ENCODE measurements at places on chromosomes 16 and 17. TPM values are rescaled to one million over a fixed set of nuclear protein-coding genes. Genes with fewer than 3 reads are reported as not detected.
A peak's percentile ranks its signal among the peaks of the same experiment; 100 is the strongest.

Gene ABCC11
- total RNA-seq = not detected

Gene ZNF385C
- 0.19 TPM for total RNA-seq

Gene TSPAN10
- total RNA-seq = 0.51 TPM

Gene SULT1A4
- 16.6 TPM for total RNA-seq

Gene TMEM11
- 18.5 TPM for total RNA-seq

DNA sequence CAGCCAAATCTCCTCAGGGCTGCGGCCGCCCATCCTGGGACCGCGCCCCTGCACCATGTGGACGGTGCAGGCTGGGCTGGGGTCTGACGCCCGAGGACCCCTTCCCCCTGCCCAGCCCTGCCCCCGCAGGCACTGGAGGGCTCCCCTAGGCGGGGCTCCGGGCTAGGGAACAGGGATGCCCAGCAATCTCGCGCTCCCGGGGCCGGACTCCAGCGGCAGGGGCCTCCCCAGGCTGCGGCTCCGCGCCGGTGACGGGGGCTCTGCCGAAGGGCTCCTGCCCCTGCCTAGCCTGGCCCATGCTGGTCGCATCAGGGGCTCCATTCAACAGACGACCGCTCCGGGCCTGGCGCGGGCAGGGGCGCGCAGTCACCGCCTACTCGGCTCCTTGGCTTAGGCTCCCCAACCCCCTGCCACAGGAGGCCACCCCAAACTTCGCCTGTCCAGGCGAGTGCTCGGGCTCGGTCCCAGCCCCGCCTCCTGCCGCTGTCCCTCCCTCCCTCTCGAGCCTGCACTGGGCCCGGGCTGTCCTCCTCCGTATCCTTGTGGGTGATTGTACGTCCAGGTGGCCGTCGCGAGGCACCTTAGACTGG, 27.4 kb upstream of the ADORA2B start:
- DNase-seq = peak; percentile 69

- DNase-seq = no peak
Measured at GRCh38 chr17:63758428-63758827, 15.0 kb downstream of the CCDC47 start.

DNA sequence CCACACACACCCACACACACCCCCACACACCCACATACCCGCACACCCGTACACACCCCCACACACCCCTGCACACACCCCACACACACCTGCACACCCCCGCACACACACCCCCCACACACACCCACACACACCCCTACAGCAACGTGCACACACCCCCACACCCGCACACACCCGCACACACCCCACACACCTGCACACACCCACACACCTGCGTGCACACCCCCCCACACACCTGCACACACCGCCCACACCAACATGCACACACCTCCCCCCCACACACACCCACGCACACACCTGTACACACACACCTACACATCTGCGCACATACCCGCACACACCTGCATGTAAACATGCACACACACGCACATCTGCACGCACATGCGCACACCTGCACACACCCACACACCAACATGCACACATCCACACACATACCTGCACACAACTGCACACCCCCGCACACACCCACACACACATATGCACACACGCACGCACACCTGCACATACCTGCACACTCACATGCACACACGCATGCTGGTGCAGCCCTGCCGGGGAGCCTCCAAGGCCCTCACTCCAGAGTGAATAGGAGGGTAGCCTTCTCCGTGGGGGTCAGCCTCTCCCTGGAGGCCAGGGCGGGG, 7.5 kb downstream of the ASPSCR1 start:
- no peak for DNase-seq

DNA sequence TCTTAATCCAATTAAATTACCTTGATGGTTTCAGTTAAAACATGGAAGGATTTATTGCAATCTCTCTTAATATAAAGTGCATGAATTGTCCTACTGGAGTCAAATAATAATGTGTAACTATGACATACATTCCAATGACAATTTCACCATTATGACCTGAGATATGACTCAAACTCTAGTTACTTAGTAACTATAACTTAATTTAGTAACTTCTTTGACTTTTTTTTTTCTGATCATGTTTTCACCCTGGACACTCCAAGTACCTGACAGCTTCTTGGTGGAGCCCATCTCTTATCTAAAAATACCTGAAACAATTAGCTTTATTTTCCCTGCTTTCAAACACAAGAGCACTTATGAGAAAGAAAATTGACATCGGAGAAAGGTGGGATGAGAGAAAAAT, 123.7 kb downstream of the STX8 start:
- DNase-seq = no peak

GRCh38 chr16:166375-167121, 770 bp downstream of the HBM start:
- DNase-seq = no peak

- no peak for DNase-seq
Measured at GRCh38 chr17:33811004-33811760, 443.9 kb upstream of the CCL2 start.

DNA sequence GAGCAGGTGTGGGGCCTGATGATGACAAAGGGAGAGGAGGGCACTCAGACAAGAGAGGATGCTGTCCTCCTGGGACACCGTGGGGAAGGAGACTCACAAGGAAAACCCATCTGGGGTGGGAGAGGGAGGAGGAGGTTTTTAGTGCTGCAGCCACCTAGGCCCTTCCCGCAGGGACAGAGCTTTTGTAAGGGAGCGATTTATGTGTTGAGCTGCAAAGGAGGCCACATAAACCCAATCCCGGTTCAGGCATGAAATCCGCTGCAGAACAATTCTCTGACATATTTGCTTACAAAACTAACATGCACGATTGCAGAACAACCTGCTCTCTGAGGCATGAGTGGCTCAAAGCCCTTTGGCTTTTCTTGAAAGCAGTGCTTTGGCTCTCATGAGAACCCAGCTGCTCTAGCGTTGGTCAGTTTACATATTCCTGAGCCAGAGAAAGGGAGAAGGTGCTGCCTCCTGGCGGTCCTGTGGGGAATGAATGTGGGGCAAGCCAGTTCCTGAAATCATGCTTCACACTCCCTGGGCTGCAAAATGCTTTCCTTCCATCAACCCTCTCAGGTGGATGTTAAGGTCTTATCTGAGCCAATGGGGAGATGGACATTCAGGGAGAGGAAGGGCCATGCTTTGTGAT, 122.4 kb upstream of the NLRP1 start:
- DNase-seq = no peak

GRCh38 chr16:48106446-48106845, 49.3 kb downstream of the ABCC12 start:
- no peak for DNase-seq

GRCh38 chr17:4475463-4475862, 23.2 kb upstream of the SPNS2 start:
- DNase-seq = no peak

- DNase-seq = no peak
Measured at GRCh38 chr16:73796241-73796640, 500.4 kb upstream of the PSMD7 start.

DNA sequence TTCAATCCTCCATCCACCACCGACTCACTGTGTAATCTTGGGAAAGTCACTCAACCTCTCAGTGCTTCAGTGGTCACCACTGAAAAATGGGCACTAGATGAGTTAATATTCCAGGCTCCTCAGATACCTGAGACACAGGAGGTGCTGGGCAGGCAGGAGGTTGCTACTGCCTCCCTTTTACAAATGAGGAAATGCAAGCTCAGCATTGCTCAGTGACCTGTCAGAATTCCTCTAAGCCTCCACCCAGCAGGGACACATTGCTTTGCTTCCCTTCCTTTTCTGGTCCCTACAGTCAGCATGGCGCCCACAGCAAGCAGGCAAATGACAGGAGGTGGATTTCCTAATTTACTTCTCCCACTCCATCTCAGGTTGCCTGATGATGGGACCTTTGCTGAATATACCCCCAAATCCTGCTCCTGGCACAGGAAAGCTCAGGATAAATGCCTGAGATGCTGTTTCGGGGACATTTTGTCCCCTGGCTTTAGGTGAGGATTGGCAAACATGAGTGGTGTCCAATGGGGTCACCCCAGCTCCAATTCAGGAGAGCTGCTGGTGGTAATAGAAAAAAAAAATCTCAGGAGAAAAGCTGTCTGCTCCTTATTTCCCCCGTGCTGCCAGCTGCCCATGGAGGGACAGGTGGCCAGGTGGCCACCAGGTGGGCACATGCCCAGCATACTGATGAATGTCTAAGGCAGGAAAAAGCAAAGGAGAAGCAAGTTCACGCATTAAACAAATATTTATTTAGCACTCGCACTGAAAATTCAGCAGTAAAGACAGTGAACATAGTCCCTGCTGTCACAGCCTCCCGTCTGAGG, 5.0 kb upstream of the KRT13 start:
- no peak for DNase-seq
